ENCODE measurements at places on chromosomes 11 and 22.

DNA sequence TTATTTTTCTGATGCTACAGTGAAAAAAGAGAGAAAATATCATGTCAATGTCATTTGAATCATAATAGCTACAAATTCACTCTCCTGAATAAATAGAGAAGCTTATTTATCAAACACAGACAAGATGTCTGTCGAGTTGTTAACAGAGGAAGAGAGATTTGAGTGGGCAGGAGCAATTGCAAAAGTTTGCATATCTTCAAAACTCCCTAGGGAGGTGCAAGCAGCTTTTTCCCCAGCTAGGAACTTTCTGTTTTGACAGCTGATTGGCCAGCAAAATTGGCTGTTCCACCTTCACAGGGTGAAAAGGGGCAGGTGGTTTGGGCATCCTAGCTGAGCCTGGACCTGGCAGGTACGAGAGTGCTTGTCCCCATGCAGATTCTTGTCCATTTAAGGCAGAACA is 98.2 kb downstream of the NTM start:
- no peak for DNase-seq

DNA sequence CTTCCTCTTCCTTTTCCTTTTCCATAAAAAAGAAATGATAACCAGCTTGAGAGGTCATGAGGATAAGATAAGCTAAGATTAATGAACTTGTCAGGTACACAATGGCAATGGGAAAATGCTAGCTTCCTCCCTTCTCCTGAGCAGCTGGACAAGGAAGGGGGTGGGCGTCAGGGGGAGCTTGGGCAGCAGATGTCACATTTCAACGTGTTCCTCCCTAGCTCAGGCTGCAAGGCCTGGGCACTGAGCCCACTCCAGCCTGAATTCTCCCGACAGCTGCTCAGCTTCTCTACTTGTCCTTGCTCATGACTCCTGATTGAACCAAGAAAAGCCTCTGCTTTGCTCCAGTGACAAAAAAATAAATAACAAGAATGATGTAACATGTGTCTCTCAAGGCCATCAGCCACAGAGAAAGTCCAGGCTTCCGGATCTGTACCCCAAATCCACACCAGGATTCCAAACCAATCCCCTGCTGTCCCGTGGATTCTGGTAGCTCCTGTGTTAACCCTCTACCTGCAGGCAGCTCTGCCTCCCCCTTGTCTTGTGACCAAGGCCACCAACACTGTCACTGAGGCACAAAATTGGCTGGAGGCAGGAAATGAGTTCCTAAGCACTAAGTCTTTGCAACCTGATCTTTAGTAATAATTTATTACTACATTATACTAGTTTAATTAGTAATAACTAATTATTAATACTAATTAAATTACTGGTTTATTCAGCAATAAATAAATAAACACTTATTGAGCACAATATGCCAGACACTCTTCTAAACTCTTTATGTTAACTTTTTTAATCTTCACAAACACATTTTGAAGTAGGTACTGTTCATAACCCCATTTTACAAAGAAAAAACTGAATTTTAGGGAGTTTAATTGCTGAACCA is 146.5 kb downstream of the CCDC34 start:
- no peak for DNase-seq

GRCh38 chr11:9053316-9054035 is 37.9 kb downstream of the SCUBE2 start:
- no peak for DNase-seq

- no peak for DNase-seq
Observed at GRCh38 chr11:63767565-63768236, 874 bp downstream of the ZFTA start.

DNA sequence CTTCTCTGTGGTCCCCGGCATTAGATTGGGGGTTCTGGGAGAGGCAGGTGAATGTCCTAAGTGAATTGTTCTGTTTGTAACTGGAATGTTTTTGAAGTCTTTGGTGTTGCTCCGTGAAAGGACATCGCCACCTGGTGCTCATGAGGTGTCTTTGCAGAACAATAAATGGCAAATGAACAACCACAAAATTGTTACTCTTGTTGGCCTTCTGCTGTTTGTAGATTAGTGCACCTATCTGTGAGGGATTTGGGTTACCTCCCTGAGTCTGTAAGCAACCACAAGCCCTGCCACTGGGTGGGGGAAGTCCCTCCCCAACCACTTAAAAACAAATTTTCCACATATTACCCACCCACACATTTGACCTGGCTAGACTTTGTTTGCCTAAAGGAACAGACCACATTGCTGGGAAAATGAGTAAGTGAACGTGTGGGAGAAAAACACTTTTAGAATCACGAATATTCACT is 4.7 kb downstream of the MPEG1 start:
- peak; percentile 44 for DNase-seq

DNA sequence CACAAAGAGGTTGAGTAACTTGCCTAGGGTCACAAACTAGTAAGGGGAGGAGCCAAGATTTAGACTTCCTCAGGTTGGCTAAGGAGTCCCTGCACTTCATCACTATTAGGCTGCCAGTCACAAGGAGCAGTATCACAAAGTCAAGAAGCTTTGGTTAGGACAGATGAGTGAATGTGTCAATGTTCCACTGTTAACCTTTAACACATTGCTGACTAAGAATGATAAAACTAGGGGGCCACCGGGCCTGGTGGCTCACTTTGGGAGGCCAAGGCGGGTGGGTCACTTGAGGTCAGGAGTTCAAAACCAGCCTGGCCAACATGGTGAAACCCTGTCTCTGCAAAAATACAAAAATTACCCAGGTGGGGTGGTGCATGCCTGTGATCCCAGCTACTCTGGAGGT is 32.0 kb downstream of the TMEM123 start:
- no peak for DNase-seq

- DNase-seq: no peak
Observed at GRCh38 chr11:13567551-13567950, 71.8 kb upstream of the PTH start.

- no peak for DNase-seq
Observed at GRCh38 chr11:100682247-100682969, 4.7 kb upstream of the ARHGAP42 start.

GRCh38 chr22:29907753-29908515 is 25.0 kb downstream of the MTMR3 start:
- DNase-seq: no peak

DNA sequence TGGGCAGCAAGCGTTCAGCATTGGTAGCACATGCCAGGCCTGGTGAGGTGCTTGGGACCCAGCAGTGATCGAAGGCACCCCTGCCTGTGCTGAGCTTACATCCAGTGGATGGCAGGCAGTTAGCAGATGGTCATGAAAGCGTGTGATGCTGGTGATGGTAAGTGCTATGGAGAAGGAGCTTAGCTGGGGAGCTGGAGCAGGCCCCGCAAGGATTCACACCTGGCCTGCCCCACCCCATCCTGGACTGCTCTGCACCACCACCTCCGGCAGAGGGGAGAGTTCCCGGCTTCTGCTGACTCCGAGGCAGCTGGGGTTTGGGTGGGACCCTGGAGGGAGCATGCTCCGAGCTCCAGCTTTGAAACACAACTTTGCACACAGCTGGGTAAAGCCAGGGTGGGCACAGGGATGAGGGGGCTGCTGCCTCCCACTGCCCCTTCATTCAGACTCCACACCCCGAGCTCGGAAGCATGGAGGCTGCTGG is 16.2 kb downstream of the MPPED1 start:
- no peak for DNase-seq

GRCh38 chr11:134554106-134554505 is 142.1 kb upstream of the B3GAT1 start:
- no peak for DNase-seq

DNA sequence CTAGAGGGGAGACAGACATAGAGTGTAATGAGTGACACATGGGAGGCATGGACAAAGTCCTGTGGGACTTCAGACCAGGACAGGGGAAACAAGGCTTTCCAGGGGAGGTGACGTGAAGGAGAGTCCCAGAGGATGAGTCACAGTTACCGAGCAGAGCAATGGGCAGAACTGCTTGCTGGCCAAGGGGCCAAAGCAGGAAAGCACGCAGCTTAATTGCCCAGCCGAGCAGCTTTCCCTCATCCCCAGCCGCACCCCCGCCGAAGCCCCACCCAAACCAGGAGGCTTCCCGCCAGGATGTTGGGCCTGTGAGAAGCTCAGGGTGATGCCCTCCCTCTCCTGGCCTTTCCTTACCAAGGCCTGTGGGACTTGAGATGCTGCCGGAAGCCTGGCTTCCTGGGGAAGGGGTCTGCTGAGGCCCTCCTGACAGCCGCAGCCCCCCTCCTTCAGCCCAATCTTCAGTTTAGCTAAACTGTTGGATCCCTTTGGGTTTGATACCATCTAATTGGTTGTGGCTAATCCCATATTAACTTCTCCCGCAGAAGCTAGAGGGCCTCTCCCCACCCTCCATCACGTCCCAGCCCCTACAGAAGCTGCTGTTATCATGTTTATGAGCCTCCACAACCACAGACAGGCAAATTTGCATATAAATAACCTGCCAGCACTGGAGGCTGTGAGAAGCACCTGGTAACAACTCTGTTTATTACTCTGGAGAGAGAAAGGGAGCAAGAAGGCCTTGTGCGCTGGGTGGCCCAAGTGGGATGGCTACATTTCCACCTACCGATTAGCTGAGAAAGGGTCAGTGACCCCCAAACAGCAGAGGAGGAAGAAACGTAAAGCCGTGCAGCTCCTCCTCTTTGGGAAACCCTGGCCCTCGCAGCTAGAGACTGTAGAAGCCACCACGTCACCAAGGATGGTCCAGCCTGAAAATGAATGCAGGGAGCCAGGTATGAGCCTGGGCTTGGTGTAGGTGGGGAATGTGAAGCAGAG is 80.0 kb downstream of the TRIM29 start:
- no peak for DNase-seq

- DNase-seq: no peak
Observed at GRCh38 chr11:14232652-14233051, 126.3 kb downstream of the RRAS2 start.

GRCh38 chr11:96193745-96194443 is 149.1 kb downstream of the MAML2 start:
- DNase-seq: no peak

GRCh38 chr22:20952544-20953341 is 14.3 kb upstream of the AIFM3 start:
- no peak for DNase-seq

DNA sequence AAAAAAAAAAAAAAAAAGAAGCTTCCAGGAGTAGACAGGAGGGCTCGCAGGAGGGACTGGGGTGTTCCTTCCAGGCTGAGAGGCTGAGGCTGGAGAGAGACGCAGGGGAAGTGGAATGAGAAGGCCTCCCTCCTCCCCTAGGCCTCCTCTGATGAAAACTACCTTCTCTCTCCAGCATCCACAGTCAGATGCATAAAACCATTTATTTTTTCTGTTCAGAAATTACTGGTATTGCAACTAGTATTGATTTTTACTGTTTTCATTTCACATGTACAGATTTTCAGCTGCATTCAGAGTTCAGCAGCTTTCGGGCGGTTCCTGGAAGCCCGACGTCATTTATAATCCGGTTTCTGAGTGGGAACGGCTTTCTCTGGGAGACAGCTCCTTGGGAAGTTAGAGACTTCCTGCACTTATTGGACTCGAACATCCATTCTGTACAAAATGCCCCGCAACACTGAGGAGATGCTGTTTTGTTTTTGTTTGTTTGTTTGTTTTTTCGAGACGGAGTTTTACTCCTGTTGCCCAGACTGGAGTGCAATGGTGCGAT is 6.9 kb upstream of the NFAM1 start:
- DNase-seq: no peak

DNA sequence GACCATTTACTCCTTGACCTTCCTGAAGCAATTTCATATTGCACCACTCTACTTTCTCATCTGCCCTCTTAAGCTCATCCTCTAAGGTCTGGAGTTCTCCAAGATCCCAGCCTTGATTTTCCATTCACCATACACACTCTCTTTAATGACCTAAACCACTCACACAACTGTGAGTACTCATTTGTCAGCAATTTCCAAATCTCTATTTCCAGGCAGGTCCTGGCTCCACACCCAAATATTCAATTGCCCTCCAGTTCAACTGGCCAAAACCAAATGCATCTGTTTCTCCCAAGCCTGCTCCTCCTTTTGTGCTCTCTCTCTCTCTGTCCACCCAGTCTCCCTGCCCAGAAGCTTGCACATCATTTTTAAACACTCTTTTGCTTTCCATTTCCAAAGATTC is 39.6 kb downstream of the NEU3 start:
- no peak for DNase-seq

DNA sequence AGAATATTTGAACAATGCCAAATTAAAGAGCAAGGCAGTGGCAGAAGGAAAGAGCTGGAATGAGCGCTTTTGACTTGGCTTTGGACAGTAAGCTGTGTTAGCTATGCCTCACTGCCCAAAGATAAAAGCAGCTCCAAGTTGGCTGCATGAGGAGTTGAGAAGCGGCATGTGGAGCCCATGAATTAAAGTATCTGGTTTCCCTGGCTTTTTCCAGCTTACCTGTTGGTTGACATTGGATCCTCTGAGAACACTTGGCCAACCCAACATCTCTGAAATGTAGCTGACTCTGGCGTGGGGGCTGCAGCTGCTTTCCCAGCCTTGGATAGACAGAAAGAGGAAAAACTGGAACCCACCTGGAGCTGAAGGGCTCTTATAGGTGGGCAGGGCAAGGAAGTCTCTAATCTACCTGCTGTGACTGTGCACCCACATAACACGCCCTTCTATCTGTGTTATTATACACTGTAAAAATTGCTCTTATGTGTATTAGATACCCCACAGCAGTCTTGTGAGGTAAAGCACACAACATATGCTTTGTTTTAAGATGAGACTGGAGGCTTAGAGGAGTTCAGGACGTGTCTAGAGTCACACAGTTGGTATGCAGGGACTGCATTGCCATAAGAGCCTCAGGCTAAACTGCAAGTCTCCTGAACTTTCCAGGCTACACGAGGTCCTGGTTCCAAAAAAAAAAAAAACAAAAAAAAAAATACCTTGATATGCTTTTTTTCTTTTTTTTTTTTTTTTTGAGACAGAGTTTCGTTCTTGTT is 5.8 kb downstream of the UBASH3B start:
- DNase-seq: no peak

- no peak for DNase-seq
Observed at GRCh38 chr11:13127161-13127560, 118.0 kb downstream of the RASSF10 start.

DNA sequence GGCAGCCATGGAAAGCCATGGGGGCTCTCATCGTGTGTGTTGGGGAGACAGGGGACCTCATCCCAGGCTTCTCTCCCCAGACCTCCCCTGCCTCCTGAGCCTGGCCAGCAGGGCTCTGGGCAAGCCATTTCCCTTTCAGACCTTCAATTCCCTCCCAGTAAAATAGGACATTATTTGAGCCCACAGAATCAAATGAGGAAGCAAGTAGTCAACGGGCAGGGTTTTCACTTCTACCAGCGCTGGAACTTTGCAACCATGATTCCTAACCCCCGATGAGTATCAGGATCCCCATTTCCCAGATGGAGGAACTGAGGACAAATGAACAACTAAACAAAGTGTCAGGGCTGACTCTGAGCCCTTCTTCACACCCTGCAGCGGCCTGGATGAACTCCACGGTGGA is 48.9 kb upstream of the TCF20 start:
- DNase-seq: no peak

- no peak for DNase-seq
Observed at GRCh38 chr11:75014129-75014528, 25.4 kb downstream of the NEU3 start.
